Aorta (tissue), 5 donors: ENCODE measurements at places on chromosomes 6 and 20. TPM values are rescaled to one million over a fixed set of nuclear protein-coding genes. Genes with fewer than 3 reads are reported as not detected.
A peak's percentile ranks its signal among the peaks of the same experiment; 100 is the strongest.

- H3K36me3 ChIP-seq: peaks cover 6% of the 10 kb centered on the region
- no peak overlapping the region for H3K27ac ChIP-seq
- no peak overlapping the region for H3K4me3 ChIP-seq
- H3K27me3 ChIP-seq: no peaks in the 10 kb centered on the region
Observed at GRCh38 chr20:4875578-4876067, 125.7 kb downstream of the SLC23A2 start.

- H3K4me1 ChIP-seq: peaks cover 16% of the 10 kb centered on the region
- no peak for DNase-seq
- H3K36me3 ChIP-seq: no peaks in the 10 kb centered on the region
- H3K27ac ChIP-seq: peak overlapping the region; percentile 41
- H3K27me3 ChIP-seq: no peaks in the 10 kb centered on the region
- no peak overlapping the region for H3K4me3 ChIP-seq
Observed at GRCh38 chr6:35376281-35376680, 33.9 kb downstream of the PPARD start.

DNA sequence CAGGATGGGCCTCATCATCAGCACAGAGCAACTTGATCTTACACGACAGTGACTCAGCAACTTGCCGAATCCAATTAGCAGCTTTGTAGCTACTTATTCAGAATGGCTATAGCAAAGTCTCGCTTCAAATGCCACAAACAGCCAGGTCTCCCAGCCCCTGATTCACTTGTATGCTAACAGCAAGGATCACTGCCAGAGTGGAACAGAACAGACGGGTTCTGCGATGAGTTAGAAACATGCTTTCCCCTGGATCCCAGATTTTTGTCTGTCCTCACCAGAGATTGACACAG lies 254.4 kb downstream of the NRN1 start:
- DNase-seq: no peak
- no peak overlapping the region for H3K4me3 ChIP-seq
- no peaks in the 10 kb centered on the region for H3K4me1 ChIP-seq
- no peaks in the 10 kb centered on the region for H3K36me3 ChIP-seq
- H3K27me3 ChIP-seq: no peaks in the 10 kb centered on the region
- H3K27ac ChIP-seq: no peak overlapping the region

- no peak overlapping the region for H3K27ac ChIP-seq
- no peak for DNase-seq
- H3K4me1 ChIP-seq: no peaks in the 10 kb centered on the region
- no peak overlapping the region for H3K4me3 ChIP-seq
Observed at GRCh38 chr6:26268659-26269402, 96.2 kb upstream of the BTN3A2 start.

GRCh38 chr20:54065601-54066038 lies 4.8 kb downstream of the BCAS1 start:
- no peak overlapping the region for H3K4me3 ChIP-seq
- no peak overlapping the region for H3K27ac ChIP-seq
- DNase-seq: no peak

GRCh38 chr20:51831866-51832265 lies 29.5 kb upstream of the SALL4 start:
- H3K27ac ChIP-seq: no peak overlapping the region
- no peaks in the 10 kb centered on the region for H3K27me3 ChIP-seq
- DNase-seq: no peak
- no peaks in the 10 kb centered on the region for H3K4me1 ChIP-seq
- no peaks in the 10 kb centered on the region for H3K36me3 ChIP-seq
- H3K4me3 ChIP-seq: no peak overlapping the region

- H3K4me1 ChIP-seq: no peaks in the 10 kb centered on the region
- no peaks in the 10 kb centered on the region for H3K27me3 ChIP-seq
Observed at GRCh38 chr6:46676604-46677313, 10.9 kb upstream of the TDRD6 start.

- no peak for DNase-seq
- no peak overlapping the region for H3K4me3 ChIP-seq
- H3K4me1 ChIP-seq: no peaks in the 10 kb centered on the region
Observed at GRCh38 chr20:63785691-63786131, 45.4 kb downstream of the ZBTB46 start.

DNA sequence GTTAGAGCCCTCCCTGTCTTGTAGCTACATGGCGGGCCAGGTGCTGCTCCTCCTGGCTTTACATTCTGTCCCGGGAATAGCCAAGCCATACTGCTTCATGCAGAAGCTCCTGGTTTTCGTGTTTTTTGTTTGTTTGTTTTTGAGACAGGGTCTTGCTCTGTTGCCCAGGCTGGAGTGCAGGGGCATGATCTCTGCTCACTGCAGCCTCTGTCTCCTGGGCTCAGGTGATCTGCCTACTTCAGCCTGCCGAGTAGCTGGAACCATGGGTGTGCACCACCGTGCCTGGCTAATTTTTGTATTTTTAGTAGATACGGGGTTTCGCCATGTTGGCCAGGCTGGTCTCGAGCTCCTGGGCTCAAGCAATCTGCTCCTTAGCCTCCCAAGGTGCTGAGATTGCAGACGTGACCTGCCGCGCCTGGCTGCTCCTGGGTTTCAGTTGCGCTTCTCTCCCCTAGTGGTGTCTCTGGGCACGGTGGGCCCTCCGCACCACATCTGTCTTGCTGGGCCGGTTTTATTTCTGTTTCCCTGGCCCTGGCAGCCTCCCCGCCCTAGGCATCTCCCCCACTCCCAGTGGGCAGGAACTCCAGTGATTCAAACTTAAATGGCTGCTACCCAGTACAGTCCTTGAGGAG lies 12.9 kb downstream of the CDYL start:
- DNase-seq: no peak
- H3K27me3 ChIP-seq: no peaks in the 10 kb centered on the region
- no peaks in the 10 kb centered on the region for H3K36me3 ChIP-seq
- H3K27ac ChIP-seq: no peak overlapping the region

- no peaks in the 10 kb centered on the region for H3K4me1 ChIP-seq
- H3K36me3 ChIP-seq: no peaks in the 10 kb centered on the region
- no peak overlapping the region for H3K27ac ChIP-seq
- H3K27me3 ChIP-seq: no peaks in the 10 kb centered on the region
- H3K4me3 ChIP-seq: no peak overlapping the region
Observed at GRCh38 chr20:62088258-62089127, 22.8 kb upstream of the TAF4 start.

DNA sequence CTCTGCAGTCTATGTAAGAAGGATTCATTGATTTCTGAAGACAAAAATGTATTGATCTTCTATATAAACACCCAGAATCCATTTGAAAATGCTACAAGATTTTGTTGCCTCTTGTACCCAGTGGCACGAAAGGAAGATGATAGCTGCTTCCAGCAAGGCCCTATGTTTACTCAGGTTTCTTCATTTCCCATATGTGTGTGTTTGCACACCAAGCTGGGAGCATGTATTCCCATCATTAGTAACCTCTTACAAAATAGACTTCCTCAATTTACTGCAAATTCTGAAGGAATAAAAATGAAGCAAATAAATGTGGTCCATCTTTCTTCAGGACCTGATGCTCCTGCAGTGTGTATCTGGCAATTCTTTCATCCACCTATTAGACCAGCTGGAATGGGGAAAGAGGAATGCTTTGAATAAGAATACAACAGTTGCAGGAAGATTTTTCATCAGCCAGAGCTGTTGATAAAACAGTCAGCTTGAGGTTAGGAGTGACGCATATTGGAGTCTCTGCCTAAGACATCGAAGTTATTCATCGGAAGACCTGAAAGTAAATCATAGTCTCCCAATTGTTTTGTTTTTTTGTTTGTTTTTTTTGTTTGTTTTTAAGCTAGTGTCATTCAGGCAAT lies 132.3 kb downstream of the PDE7B start:
- H3K4me3 ChIP-seq: no peak overlapping the region
- H3K36me3 ChIP-seq: no peaks in the 10 kb centered on the region
- H3K27me3 ChIP-seq: no peaks in the 10 kb centered on the region
- H3K27ac ChIP-seq: no peak overlapping the region

DNA sequence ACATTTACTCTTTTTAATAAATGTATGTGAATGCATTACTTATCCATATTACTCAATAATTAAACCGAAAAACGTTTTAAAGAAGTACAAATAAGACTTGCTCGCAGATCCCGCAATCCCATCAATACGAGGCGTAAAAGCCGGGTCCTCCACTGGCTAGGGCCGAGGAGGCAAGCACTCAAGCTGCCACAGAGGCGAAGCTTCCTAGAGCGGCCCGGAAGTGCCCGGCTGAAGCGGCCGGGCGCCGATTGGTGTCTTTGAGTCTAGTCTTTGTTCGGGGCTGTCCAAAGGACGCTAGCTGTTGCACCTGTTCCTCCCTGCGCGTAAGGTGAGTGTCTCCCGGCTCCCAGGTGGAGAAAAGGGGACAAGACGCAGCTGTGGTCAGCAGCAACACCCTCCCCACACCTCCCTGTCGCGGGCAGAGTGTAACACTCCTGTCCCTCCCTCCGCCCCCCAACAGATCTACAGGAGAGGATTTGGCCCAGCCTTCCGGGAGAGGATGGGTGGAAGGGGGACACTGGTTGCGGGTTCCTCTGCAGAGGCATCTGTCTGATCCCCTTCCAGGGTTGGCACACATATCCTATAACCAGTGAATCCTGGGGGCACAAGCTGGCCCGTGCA lies at the start of gene ZSCAN16:
Gene ZSCAN16, plus strand, starts transcription at position 260 of the 621 bp plus-strand sequence. CDS start 835 bp downstream, outside the sequence.
- peaks cover 4% of the 10 kb centered on the region for H3K36me3 ChIP-seq
- H3K27ac ChIP-seq: peak within 1 kb of the TSS; percentile 55
- peak within 1 kb of the TSS; percentile 33 for H3K4me3 ChIP-seq
- peak; percentile 85 for DNase-seq

DNA sequence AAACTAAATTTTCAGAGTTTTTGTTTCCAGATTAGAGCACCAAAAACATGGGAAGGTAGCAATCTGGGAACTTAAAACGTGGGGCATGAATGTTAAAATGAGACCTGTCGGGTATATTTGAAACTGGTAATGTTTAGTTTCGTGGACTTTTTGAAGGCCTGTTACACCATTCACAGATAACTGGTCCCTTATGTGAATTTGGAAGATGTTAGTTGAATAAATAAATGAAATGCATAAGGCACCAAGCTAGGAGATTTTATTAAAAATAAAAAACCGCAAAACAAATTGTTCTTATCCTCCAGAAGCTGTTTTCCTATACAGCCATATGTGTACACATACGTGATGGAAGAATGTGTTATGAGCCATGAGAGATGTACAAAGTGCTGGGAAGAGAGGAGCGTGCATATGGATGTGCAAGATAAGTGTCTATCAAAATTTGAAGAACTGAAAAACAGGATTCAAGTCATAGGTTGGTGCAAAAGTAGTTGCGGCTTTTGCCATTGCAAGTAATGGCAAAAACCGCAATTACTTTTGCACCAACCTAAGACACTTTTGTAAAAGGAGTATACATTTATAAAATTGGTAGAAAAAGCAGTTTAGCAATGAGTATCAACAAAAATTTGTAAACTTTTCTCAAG lies 700 bp upstream of the MCUR1 start:
- H3K36me3 ChIP-seq: no peaks in the 10 kb centered on the region
- peak overlapping the region; percentile 79 for H3K4me3 ChIP-seq
- no peaks in the 10 kb centered on the region for H3K4me1 ChIP-seq

- no peaks in the 10 kb centered on the region for H3K27me3 ChIP-seq
- H3K27ac ChIP-seq: no peak overlapping the region
- no peak overlapping the region for H3K4me3 ChIP-seq
- no peaks in the 10 kb centered on the region for H3K4me1 ChIP-seq
- H3K36me3 ChIP-seq: no peaks in the 10 kb centered on the region
Observed at GRCh38 chr20:38588303-38588702, 7.3 kb downstream of the ADIG start.

DNA sequence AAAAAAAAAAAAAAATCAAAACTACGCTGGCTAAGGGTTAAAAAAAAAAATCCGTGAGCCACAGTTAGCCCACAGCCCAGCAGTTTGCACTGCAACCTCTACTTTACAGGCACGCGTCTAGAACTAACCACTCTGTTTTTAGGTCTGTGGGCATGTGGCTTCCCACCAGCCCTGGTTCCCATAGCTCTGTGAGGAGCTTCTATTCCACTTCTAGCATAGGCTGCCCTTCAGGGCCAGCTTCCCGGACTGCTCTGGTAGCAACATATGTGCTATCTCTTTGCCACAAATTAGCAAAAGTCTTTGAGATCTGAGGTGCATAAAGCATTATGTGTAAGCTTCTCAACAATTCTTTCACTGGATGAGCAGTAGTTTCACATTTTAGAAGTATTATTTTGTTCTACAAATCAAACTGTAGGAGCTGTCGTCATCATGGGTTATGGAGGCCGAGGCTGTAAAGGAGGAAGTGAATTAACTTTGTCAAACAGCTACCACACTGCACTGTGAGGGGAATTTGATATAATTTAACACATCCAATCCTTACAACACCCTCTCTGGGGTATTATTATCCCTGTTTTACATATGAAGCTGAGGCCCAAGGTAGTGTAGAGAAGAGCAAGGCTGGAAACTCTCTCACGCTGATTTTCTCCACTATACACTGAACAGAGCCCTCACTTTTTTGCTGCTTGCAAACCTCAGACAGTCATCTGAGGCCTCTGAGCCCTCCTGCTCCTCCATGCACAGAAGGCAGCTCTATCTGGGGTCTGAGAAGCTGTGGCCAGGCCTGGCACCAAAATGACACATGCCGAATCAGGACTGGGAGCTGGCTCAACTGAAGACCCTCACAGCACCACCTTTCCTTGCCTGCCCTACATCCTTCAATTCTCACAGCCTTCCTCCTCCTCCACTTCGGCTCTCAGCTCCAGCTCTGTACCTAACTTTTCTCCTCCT lies 35.4 kb downstream of the MAN1A1 start:
- no peak for DNase-seq
- no peak overlapping the region for H3K4me3 ChIP-seq
- no peaks in the 10 kb centered on the region for H3K27me3 ChIP-seq
- no peaks in the 10 kb centered on the region for H3K36me3 ChIP-seq
- H3K4me1 ChIP-seq: no peaks in the 10 kb centered on the region

DNA sequence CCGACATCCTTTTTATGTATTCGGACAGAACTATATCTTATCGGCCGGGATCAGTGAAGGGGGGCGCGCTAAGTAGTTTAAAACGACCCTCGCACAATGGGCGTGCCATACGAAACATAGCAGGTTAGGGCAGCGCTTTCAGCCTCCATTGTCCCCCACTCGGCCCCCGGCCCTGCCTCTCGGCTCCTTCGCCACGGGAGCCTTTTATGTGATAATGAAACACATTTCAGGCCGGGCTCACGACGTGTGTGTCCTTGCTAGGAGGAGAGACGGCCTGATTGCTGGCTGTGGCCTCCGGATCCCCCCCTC lies 5.3 kb downstream of the FOXA2 start:
- no peak overlapping the region for H3K4me3 ChIP-seq
- DNase-seq: no peak
- no peaks in the 10 kb centered on the region for H3K27me3 ChIP-seq

POPDC3 gene
- not detected for total RNA-seq

MLIP gene
- total RNA-seq: 2.2 TPM

CDH4 gene
- total RNA-seq: 0.06 TPM

SLC26A8 gene
- total RNA-seq: 0.26 TPM

SCUBE3 gene
- 57.6 TPM for total RNA-seq

PI16 gene
- 38.7 TPM for total RNA-seq

LY6G6F gene
- total RNA-seq: not detected
